ENCODE measurements at places on chromosomes 3 and 15.

- DNase-seq: no peak
Measured at GRCh38 chr3:81339040-81339845, 422.2 kb downstream of the GBE1 start.

DNA sequence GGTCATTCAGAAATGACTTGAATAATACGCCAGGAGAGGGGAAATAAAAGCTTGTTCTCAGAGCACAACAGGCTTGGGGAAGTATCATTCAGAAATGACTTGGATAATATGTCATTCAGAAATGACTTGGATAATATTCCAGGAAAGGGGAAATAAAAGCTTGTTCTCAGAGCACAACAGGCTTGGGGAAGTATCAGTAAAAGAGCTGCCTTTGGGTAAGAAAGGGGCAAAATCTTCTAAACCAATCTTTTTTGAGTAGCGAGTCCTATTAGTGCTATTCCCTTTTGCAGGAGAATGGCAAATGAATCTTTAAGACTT is 20.9 kb downstream of the GABRR3 start:
- DNase-seq: no peak

DNA sequence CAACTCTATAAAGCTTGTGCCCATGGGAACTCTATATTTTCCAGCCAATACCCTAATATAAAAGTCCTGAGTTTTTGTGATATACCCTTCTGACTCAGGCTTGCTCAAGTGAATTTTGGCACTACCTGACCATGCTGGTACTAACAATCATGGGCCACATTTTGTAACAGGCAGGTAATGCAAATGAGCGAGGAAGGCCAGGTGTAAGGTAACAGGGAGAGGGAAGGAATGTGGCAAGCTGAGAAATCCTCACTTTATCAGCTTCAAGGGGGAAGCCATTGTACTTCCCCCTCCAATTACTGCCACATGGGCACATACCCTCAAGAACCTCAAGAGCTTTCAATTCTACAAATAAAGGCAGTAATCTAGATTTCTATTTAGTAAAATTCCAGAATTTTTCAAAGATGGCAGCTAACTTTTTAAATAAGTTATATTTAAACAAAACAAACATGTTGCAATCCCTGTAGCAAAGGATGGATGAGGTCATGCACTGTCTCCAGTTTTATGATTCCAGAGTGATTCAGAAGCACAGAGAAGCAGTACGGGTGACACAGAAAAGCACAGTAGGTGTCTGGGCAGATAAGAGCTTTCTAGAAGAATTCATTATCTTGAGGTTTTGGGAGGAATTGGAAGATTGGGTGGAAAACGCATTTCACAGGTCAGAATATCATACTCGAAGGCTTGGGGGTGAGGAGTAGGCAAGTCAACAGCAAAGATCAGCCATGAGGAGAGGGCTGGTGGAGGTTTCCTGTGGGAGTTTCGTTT is 87.6 kb downstream of the FOXP1 start:
- peak; percentile 37 for DNase-seq

- no peak for DNase-seq
Measured at GRCh38 chr15:56837273-56837672, 81.2 kb upstream of the TCF12 start.

DNA sequence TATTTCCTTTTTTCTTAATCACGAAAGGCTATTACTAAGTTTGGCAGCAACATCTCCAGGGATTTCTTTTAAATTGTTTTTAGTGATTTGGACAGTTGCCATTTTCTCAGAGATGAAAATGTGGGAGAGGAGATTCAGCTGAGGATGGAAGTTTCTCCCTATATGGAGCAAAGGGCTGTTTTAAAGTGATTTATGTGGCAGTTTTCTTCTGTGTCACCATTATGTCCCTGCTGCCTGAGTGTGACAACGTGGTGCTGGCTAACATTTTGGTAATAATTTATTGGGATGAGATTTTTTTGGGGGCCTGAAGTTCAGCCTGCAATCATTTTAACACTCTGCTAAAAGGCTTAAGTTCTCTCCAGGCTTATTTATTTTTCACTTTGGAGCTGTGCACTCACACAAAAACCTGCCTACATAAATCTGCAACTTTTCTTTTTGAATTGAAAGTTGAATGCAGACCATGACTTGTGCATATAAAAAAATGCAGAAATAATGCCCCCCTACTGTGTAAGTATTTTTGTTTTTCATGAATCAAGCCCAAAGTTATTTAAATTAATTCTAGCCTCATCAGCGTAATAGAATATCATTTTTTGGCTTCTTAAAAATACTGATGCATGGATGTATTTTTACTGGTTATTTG is 210.9 kb downstream of the ZIC1 start:
- DNase-seq: no peak

DNA sequence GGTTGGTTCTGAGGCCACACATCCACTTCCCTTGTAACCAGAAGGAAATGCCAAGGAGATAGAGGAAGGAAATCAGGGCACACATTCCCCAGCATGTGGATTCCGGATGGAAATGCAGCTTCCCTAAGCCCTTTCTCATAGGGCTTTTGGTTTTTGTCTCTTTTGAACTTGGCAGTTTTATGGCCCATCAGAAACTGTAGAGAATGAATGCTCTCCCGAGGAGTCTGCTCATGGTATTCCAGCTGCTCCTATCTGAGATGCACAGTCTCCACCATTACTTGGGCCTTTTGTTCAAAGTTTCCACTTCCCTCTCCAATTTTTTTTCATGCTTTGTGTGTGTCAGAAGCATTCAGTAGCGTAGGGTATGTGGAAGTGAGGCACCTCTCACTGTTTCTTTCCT is 21.2 kb downstream of the XYLB start:
- no peak for DNase-seq

GRCh38 chr3:50616003-50616769 is 765 bp upstream of the MAPKAPK3 start:
- DNase-seq: peak; percentile 88

DNA sequence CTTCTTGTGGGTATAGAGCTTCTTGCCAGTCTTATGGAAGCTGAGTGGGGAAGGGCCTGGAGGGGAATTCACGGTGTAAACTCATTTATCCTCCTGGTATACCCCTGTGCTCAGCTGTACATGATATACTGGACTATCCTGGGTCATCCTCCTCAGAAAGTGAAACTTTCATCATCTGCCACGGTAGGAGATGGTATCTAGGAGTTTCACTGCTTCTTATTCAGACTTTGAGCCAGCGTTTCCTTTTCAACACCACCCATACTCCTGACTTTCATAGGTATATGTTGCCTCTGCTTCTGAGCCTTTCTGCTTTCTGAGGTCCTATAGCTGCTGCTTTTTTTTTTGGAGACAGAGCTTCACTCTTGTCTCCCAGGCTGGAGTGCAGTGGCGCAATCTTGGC is 15.6 kb downstream of the SENP5 start:
- no peak for DNase-seq

- no peak for DNase-seq
Measured at GRCh38 chr3:129207479-129207878, 23.8 kb upstream of the CNBP start.

GRCh38 chr3:4983739-4984510 is 4.7 kb downstream of the BHLHE40 start:
- DNase-seq: peak; percentile 82

- DNase-seq: no peak
Measured at GRCh38 chr3:55119268-55119667, 191.4 kb upstream of the LRTM1 start.

DNA sequence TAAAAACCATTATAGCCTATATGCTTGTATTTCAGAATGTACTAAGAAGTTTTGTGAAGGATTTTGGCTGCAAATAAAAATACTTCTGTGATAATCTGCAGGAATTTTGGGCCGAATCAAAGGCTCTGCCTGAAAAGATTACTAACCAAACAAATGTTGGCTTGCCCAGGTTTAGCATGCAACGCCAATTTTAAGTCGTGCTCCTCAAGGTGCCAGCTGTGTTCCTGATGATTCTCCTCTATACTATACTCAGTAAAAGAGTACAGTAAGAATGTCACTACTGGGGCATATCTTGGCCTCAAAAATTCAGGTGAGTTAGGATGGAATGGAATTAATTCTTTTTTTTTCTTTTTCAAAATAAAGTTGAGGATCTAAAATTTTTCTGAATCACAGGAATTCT is 150.8 kb upstream of the TSPAN3 start:
- DNase-seq: no peak

DNA sequence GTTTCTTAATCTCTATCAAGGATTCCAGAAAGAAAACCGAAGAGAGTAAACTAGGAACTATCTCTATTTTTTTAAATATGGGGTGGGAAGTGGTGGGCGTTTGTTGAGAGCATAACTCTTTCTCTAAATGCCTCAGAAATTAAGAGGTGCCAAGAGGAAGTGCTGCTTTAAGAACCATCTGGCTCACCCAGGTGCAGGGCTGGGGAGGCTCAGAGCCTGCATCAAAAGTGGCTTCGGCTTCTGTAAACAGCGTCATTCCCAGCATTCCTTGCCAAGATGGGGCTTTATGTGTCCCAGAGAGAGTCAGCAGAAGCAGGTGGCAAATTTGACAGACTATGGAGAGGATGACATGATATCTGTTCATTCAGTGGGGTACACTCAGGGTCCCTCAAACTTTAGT is 123.3 kb upstream of the BFSP2 start:
- DNase-seq: no peak

GRCh38 chr3:169846458-169847193 is 23.1 kb downstream of the LRRC31 start:
- no peak for DNase-seq

GRCh38 chr3:52408466-52408865 is 36.4 kb downstream of the SEMA3G start:
- no peak for DNase-seq

GRCh38 chr3:124281453-124282316 is 289.8 kb upstream of the ROPN1 start:
- DNase-seq: no peak

GRCh38 chr3:138206196-138206595 is 19.1 kb downstream of the ARMC8 start:
- DNase-seq: no peak

- no peak for DNase-seq
Measured at GRCh38 chr3:89245612-89246011, 138.2 kb downstream of the EPHA3 start.

- no peak for DNase-seq
Measured at GRCh38 chr15:36609793-36610192, 30.4 kb downstream of the CDIN1 start.

- no peak for DNase-seq
Measured at GRCh38 chr15:55589287-55589686, 1.1 kb upstream of the PYGO1 start.

DNA sequence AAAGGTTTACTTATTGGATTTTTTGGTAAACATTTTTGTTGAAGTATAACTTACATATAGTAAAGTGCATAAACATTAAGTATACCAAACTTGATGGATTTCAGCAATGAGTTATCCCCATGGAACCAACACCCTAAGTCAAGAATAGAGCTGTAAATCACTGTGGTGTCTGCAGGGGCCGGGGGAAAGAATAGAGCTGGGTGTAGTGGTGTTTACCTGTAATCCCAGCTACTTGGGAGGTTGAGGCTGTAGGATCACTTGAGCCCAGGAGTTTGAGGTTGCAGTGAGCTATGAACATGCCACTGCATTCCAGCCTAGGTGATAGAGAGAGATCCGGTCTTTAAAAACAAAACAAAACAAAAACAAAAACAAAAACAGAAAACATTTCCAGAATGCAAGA is 13.3 kb upstream of the FEM1B start:
- DNase-seq: no peak

- no peak for DNase-seq
Measured at GRCh38 chr3:189267981-189268613, 96.3 kb downstream of the TPRG1 start.

GRCh38 chr15:89494031-89494430 is 2.4 kb downstream of the RHCG start:
- DNase-seq: no peak

- no peak for DNase-seq
Measured at GRCh38 chr15:95596496-95596895, 734.0 kb upstream of the NR2F2 start.

DNA sequence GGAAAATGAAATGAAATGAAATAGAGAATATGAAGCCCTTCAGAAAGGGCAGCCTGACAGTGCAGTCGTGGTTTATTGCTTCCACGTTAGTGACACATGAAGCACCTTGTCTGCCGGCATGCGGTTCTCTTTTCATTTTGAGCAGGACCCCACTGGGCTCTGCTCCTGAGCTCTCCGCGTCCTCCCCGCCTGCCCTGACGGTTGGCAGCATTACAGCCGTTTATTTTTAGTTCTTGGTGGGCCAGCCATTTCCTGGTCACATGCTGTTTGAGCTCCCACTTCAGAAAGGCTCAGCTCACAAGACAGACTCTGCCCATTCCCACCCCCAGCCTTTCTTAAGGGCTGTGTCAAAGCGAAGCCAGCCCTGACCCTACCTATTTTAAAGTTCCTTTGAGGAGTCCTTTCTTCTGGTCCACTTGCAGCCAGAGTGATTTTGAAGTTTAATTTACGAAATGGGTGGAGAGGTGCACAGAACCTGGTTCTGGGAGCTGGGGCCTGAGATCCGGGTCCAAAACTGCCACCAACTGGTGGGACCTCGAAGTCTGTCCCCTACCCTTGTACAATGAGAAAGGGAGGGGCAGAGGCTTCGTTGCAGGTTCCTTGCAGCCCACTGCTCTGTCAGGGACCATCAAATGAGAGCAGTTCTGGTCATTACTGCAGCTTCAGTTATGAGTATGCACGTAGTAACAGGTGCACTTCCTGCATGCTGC is 60.1 kb downstream of the MGLL start:
- DNase-seq: no peak

DNA sequence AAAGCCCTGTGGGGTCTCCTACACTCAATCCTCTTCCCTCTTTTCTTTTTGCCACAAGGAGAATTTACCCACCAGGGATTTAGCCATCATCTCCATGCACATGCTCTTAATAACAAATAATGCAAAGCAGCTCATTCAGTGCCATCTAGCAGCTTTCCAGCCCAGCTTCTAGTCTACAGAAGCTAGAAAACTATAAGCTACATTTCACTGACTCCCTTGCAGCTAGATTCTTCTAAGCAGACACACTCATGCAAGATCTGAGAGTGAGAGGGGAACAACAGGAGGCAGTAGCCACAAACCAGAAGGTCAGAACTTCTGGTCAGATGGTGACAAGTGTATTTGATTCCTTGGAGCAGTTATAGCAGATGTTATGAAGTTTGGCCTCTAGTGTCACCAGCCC is 25.5 kb downstream of the OSBPL10 start:
- no peak for DNase-seq

GRCh38 chr3:34296796-34297195 is 498.4 kb downstream of the PDCD6IP start:
- DNase-seq: no peak

DNA sequence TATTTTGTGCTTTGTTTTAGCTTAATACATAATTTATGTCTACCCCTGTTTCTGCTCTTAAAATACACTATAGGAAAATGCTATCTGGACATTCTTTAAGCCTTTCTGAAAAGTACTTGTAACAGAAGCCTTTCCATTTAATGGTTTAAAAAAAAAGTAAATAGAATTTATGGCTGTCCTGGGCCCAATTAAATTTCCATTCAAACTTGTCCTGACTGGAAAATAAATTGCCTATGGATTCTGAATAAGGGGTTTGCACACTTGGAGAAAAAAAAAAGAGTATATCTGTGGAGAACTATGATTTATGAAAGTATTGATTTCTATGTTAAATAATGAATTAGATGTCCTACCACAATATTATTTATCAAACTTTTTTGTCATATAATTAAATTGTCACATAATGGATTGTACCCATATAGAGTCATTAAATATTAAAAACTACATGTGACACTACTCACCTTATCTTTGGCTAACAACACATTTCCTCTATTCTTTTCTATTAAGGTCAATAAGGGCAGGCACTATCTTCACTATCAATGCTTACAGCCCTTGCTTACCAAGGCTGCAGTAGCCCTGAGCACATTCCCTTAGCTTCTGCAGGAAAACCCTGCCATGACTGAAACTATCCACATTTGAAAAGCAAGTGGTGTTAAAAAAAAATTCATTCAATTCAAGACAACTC is 396.1 kb upstream of the ROBO2 start:
- DNase-seq: no peak
